ENCODE measurements at places on chromosomes 7 and 10. TPM values are rescaled to one million over a fixed set of nuclear protein-coding genes. Genes with fewer than 3 reads are reported as not detected.

DNA sequence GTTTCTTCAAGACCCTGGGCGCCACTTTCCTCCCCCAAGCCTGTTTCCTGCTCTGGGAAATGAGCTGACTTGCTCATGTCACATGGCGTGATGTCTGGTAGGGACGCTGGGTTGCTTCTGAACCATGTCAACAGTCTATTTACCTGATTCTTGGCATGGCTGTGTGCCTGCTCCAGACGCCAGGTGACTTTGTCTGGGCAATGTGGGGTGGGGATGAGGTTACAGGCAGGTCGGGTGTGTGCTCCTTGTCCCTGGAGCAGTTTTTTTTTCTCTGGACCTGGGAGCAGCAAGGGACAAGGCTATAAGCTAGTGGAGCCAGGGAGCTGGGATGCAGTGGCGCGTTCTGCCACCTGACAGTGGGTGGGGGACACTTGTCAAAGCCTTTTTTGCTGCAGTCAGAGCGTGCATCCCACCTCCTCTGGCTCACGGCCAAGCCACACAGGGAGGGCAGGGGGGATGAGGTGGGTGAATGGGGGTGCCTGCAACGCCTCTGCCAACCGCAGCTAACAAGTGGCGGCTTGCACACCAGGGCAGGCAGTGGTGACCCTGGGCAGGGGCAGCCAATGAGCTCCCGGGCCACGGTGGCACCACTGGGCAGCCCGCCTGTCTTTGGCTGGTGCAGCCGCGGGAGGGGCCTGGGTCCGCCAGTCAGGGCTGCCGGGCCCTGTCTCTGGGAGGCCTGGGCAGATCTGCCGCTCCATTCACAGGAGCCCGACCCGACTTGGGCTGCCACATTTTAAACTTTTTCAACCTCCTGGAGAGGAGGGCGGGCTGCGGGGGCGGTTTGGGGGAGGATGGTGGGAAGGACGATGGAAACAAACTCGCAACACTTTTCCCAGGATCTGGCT lies 22.9 kb downstream of the DNAJB12 start:
- peak; percentile 72 for DNase-seq

GRCh38 chr10:89567576-89568245 lies 32.3 kb upstream of the SLC16A12 start:
- DNase-seq: no peak

DNA sequence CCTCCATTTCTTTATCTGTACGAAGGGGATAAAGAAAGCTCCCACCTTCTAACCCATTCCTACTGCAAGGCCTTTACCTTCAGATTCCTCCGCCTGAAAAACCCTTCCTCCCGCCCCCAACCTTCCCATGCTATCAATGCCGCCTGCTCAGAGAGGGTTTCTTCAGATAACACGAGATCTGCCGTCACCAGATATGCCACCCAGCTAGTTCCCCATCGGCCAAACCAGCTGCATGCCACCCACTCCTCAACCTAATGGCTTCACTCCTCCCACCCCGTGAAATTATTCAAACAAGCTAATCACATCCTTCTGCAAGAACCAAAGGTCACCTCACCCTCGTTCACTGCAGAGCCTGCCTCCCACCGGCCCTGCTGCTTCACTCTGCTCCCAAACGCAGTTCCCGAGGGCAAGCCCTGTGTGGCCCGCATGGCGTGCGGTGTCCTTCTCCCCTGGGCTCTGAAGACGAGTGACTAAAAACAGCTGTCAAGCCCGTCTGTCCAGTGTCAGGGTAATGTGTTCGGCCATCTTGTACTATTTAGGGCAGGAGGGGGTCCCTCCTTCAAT lies 46.8 kb upstream of the TMEM213 start:
- no peak for DNase-seq

- DNase-seq: no peak
Measured at GRCh38 chr7:84684836-84685480, 490.4 kb upstream of the SEMA3A start.

DNA sequence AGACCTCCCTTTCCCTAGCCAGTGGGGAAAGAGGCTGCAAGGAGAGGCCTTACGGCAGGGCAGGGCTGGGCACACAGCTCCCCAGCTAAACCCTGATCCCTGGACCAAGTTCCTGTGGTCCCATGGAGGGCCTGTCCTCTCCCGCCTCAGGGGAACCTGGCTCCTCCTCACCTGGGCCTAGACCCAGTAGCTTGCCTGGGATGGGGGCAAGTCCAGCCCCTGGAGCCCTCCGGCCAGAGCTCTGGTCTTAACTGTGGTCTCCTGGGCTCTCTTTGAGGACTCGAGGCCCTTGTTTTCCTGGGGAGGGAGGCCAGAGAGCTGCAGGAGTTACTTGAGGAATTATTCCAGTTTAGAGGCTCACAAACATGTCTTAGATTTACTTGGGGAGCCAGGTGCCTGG lies 1.5 kb downstream of the ZP3 start:
- DNase-seq: no peak

DNA sequence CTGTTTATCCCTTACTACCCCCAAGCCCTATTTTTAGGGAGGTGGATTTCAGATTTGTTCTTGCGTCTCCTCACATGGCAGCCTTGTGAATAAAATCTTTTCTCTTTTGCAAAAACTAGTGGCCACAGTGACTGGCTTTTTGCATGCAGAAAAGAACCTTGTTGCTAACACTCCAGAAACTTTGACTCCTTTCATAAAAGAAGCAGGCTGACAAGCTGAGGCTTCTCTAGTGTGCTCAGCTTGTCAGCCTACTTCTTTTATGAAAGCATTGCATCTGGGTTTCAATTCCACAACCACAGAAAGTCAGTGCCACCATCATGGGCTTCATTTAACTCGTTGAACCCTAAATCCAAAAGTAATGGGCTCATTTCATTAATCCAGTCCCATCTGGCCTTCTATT lies 761.0 kb upstream of the COBL start:
- DNase-seq: no peak

GRCh38 chr10:31263903-31264302 lies 55.1 kb upstream of the ZEB1 start:
- DNase-seq: no peak

DNA sequence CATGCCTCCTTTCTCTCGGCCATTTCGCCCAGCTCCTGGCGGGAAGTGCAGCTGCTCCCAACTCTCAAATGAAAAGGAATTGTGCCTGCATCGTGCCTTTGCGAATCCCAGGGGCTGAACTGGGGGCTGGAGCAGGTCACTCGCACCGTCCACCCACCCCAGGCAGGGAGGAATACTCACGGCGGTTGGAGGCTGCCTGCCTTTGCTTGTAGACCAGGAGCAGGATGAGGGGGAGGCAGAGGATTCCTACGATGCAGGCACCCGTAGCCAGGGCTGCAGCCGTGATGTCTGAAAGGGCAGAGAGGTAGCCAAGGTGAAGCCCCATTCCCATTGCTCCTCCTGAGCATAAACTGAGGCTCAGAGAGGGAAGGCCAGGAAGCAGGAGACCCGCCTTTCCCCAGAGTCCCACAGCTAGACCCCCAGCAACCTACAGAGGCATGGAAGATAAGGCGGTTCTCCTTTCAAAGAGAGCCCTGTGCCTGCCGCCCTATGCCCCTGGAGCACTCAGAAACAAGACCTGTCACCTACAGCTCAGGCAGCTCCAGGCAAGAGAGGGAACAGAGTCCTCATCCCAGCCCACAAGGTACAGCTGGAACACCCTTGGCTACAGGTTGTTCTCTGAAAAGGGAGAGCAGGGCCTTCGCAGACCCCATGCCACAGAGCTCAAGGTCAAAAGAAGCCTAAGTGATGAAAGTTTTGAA lies 18.0 kb downstream of the VSIR start:
- DNase-seq: no peak

GRCh38 chr10:77737608-77738007 lies 100.0 kb upstream of the KCNMA1 start:
- no peak for DNase-seq

DNA sequence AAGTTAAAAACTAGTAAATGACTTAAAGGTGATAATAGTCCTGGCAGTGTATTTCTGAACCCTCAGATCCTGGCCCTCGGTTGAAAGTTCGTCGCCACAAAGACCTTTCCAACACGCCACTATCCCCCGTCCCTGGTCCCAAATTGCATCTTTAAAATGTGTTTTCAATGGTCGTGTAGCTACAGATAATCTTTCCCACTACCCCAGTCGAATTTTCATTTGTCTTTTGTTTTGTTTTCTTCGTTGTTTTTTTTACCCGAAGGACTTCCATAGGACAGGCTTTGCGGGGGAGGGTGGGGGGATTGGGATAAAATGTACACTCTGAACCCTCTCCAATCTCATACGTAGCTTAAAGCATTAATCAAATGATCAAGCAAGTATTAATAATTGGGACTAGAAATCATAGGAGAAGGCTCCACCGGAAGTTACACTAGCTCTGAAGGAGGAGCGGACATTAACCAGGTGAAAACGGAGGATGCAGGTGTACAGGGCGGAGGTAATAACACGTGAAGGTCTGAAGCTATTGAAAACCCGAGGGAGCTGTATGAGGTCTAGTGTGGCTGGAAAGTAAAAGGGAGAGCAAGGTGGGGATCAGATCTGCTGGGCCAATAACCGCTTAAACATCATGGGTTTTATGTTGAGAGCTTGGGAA lies 32.8 kb upstream of the PHF14 start:
- DNase-seq: no peak

DNA sequence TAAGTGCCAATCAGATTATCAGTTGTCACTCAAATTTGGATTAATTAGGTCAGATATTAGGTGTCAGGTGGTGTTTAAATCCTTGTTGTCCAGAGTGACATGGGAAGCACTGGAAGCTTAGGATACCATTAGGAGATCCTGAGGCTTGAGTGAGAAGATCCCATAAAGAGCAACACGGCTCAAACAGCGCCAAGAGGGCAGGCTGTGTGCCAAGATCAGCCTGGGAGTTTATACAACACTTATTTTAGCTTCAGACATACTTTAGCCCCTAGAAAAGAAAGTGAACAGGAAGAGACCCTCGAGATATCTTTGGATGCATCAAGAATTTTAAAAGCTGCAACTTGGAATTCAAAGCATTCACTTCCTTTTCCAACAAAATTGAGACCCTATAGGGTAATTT lies 14.2 kb upstream of the ACTA2 start:
- DNase-seq: no peak

GRCh38 chr10:14302035-14302434 lies 28.7 kb downstream of the FRMD4A start:
- DNase-seq: no peak

GRCh38 chr10:48633381-48634197 lies 28.7 kb upstream of the ARHGAP22 start:
- DNase-seq: no peak

- no peak for DNase-seq
Measured at GRCh38 chr10:71693377-71693776, 26.2 kb downstream of the C10orf105 start.

DNA sequence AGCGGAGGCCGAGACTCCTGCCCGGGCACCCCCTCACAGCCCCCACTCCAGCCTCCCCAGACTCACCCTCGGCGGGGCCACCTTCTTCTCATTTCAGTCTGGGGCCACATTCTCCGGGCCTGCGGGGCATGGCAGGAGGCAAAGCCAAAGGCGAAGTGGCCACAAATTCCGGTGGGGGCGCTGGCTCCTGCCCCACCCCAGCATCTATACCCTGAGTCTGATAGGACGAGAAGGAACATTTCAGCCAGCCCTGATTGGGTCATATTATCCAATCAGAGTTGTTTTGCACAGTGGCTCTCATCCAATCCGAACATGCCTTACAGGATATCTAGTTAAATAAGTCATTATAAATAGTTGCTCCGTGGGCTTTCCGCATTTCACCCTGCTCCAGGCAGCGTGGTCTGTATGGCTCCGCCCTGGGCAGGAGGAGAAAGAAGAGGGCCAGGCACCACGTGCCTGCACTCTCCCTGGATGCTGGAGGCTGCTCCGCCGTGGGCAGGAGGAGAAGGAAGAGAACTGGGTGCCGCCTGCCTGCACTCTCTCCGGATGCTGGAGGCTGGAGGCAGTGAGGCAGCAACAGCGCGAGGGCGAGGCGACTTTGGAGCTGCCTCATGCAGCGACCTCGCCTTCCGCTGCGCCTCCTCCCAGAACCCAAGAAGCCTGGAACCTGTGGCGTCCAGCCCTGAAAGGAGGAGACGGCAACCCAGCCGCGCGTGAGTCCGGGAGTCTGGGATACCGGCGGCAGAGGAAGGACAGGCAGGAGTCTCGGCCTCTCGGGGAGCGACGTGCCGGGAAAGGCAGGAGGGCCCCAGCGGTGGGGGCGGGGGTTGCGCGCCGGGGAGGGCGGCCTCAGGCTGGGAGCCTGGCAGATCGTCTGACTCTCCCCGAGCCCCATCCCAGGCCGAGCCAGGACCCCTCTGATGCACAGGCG lies 162.9 kb downstream of the ZNF33B start:
- no peak for DNase-seq

DNA sequence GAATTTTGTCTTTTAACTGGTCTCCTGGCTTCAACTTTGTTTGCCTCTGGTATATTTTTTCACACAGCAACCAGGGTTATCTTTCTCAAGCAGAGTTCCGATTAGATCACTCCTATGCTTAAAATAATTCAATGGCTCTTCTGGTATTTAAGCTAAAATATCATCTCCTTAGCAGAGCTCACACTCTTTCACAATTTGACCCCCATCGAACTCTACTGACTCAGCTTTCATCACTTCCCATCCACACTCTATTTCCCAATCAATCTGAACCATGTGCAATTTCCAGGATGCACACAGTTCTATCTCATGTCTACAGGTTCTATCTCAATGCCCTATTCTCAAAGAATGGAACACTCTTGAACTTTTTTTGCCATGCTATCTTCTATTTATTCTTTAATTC lies 809.5 kb downstream of the GRID1 start:
- no peak for DNase-seq

The SLC18A3 gene
- total RNA-seq: 0.34 TPM

The CDH23 gene
- total RNA-seq: 2.5 TPM

The PLXNA4 gene
- total RNA-seq: 4.5 TPM

The TLL2 gene
- 1.4 TPM for total RNA-seq

The SIRT1 gene
- 25.2 TPM for total RNA-seq

DNA sequence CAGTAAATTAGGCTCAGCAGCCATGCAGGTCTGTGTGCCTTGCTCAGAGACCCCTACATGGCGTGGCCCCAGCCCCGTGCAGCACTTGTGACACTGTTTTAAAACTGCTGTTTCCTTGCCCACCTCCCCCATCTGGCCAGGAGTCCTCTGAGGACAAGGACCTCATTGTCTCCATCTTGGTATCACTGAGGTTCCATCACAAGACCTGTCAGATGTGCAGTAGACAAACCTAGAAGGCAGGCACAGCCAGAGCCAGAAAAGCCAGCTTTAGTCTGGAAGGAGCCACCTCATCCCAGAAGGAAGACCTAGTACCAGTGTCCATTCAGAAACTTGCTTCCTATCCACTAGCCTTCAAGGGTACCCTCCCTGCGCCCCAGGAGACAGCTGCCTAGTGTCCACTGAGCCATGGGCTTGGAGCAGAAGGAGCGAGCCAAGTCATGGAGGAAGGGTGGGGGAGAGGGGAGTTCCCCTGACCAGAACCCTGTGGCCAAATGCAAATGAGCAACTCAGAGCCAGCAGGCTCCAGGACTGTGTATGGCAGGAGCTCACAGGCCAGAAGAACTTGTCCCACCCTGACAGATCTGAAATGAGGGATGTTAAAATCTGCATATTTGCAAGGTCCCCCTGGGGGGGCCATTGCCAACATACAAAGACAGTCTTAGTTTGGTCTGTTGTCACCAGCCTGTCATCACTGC lies 176.1 kb downstream of the SH3PXD2A start:
- DNase-seq: no peak

DNA sequence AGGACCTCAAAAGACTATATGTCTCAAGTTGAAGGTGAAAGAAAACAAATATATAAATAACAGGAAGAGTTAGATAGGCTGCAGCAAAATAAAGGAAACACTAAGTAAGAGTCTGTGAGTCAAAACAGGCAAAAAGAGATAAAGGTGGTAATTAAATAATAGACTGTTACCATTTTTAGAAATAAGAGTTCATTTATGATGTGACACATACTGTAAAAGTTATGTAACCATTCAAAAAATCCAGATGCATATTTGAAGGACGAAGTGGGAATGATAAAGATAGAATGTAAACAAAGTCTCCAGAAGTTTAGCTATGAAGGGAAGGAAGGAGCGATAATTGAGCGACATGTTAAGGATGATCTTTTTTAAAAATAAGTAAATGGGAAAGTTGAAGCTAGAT lies 50.5 kb downstream of the HECTD2 start:
- no peak for DNase-seq

Measured in mesothelial cell of epicardium (in vitro differentiated cells).